ENCODE measurements at places on chromosomes 2 and 18.

- no peak for DNase-seq
Measured at GRCh38 chr2:160482673-160483072, 10.9 kb downstream of the RBMS1 start.

DNA sequence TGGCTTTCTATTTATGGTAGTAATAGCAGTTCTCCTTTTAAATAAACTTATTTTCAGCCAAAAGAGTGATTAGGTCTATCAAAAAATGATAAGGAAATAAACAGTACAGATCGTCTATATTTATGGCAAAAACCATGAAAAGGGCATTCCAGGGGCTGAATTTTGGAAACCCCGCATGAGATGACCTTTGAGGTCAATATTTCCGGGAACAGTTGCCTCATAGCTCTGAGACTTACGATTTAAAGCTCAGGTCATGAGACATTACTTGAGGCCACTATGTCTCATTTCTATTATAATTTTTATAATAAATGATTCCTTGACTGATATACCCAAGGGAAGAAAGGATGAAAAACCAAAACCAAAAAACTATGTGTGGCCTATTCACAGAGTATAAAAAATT is 101.1 kb downstream of the LDLRAD4 start:
- DNase-seq, result no peak

DNA sequence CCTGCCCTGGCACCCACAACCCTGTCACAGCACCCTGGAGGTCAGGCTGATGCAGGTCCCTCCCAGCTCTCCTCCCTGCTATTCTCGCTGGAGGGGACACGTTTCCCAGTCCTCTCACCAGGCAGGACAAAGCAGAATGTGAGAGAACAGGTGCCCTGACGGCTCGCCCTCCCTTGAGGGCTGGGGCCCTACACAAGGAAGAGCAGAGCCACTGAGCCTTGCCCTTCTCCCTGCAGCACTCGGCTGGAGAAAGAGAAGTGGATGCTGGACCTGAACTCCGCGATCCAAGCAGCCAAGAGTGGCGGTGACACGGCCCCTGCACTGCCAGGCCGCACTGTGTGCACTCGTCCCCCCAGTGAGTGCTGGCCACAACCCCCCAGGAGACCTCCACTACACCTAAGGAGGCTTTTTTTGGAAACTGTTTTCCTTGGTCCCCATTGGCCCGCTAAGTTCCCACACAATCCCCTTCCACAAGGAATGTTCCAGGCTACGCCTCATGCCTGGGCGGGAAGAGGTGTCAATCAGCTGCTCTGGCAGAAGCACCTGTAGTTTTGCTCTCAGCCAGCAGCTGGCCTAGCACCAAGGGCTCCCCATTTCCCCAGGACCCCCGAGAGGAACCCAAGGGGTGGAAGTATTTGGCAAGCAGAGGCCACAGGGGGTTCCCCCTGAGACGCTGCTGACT is 17.4 kb downstream of the STK25 start:
- DNase-seq, result no peak

DNA sequence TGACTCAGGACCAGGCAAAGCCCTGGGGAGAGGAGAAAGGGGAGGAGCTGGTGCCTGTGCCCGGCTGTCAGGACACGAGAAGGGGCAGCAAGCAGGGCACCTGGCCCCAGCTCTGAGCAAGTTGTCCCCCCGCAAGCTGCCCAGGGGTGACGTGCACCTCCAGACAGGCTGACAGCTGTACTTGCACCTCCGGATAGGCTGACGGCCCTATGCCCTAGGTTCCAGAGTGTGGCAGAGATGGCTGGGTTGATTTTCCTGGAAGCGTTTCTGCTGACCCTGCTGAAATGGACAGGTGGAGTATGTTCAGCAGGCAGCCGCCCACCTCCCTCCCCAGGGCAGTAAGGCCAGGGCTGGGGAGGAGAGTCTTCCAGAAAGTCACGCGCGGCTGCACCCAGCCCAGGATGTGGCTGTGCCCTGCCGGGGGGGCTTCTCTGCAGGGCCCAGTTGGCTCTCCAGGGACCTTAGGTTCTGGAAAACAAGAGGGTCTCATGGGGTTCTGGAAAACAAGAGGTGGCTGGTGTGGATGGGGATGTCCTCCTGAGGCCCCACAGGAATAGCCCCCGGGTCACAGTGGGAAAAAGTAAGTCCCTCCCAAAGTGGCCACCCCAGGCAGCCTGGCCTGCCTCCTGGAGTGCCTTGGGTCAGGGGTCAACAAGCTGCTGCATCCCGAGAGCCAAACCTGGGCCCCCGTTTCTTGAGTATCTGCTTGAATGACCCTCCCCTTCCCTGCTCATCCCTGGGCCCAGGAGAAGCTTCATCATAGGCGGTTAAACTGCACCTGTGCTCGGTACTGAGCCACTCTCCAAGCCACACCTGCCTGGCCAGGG is 71.4 kb upstream of the OTOS start:
- DNase-seq, result no peak

DNA sequence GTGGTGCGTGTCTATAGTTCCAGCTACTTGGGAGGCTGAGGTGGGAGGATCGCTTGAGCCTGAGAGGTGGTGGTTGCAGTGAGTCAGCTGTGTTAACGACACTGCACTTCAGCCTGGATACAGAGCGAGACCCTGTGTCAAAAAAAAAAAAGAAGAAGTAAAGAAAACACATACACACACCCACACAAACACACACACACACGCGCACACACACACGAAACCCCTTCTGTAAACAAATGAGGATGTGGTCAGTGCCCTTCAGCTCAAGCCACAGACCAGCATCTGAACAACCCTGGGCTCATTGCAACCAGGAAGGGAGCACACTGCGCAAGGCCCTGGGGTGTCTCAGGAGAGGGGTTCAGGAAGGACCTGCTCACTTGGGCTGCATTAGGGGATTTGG is 47.9 kb upstream of the KCNF1 start:
- no peak for DNase-seq

DNA sequence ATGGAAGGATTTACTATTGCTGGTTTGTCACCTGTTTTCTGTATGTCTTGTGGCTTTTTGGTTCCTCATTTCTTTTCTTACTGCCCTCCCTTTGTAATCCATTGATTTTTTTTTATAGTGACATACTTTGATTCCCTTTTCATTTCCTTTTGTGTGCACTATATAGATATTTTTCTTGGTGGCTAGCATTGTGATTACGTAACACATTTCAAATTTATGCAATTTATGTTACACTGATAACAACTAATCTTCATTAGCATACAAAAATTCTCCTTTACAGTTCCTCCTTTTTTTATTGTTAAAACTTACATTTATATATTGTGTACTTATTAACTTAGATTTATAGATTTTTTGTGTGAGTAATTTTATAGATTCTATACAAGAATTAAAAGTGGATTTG is 80.6 kb downstream of the OTX1 start:
- no peak for DNase-seq

DNA sequence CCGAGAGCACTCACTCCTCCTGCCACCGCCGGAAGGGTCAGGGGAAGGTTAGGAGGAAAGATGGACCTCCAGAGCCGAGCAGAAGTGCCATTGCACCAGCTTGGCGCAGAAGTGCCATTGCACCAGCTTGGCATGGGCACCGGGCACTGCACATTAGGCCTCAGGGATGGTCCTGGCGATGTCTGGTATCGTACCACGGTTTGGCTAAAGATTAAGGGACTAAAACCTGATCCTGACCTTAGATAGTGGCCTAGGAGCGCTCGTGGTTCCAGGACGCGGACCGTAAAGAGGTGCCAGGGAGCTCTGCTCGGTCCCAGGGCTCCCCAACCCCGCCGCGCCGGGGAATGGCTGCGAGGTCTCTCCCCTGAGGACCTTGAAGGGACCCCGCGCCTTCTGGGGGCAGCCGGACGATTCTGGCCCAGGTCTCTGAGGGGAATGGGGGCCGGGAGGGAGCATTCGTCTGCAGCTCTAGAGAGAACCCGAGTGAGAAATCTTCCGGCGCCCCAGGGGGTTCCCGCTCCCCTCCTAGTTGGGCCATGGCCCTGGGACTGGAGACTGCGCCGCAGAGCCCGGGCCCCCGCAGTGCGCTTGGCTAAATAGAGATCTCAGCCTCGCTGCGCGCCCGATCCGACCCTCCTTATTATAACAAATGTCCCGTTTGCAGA is 1.8 kb downstream of the PAX8 start:
- DNase-seq, result no peak

GRCh38 chr2:189318761-189319160 is 122.5 kb upstream of the WDR75 start:
- no peak for DNase-seq

- no peak for DNase-seq
Measured at GRCh38 chr2:100624536-100624935, 61.7 kb downstream of the PDCL3 start.

DNA sequence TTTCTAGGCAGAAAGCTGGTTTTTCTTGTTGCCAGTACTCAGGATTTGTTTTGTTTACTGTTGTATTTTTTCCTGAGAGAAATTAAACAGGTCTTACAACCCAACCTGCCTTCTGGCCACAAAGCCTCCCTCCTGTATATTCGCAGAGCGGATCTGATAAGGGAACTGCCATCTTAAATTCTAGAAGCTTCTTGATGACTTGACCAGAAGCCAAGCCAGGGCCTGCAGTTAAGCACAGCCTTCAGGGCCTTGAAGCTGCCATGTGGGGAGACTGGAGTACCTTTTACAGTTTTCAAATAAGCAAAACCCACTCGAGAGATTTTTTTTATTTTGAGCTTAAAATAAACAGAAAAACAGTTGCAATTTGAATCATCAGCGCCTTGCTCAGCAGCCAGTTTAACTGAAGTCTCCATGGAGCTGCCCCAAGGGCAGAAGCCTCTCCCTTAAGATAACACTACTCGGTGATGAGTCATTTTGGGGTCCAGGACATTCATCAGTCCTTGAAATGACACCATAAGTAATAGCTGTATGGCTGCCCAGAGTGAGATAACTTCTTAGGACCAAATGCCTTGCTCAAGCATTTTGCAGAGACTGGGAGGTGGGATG is 51.5 kb upstream of the PHLPP1 start:
- peak; percentile 80 for DNase-seq

DNA sequence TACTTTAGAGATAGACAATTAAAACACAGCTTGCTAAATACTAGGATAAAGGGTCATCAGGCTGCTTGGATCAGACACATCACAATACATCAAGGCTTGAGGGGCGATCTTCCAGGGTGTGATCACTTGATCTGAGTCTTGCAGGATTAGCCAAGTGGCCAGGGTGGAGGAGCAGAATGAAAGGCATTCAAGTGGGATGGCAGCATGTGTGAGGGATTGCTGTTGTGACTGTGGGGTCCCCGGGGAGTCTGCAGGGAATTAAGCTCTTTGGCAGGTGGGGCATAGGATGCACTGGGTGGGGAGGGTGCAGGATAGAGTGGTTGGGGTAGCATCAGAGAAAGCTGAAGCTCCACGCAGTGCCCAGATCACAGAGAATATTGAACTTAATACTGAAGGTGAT is 58.0 kb upstream of the TMEM163 start:
- no peak for DNase-seq

DNA sequence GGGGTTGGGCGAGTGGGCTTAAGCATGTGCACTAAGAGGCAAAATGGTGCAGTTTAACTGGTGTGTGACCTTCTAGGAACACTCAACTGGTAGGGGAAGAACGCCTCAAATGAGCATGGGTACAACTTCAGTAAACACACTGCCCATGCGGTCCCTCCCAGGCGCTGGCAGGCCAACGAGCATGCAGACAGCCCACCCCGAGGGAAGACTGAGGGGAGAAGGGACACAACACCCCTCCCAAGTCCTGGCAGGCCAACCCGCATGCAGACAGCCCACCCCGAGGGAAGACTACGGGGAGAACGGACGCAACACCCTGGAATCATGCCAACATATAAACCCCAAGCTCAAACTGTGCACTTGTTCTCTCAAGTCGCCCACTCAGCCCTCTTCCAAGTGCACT is 456.0 kb downstream of the FBXO15 start:
- DNase-seq, result no peak

GRCh38 chr2:133241224-133241571 is 327.1 kb downstream of the NCKAP5 start:
- no peak for DNase-seq

GRCh38 chr18:42882122-42882521 is 233.4 kb downstream of the RIT2 start:
- no peak for DNase-seq

DNA sequence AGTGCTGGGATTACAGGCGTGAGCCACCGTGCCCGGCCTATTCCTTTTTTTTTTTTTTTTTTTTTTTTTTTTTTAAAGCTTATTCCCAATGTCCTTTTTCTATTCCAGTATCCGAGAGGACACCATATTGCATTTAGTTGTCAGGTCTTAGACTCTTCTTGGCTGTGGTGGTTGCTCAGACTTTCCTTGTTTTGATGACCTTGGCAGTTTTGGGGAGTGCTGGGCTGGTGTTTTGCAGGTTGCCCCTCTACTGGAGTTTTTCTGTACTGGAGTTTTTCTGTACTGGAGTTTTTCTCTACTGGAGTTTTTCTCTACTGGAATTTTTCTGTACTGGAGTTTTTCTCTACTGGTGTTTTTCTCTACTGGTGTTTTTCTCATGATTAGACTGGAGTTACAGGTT is 149.2 kb downstream of the TANC1 start:
- no peak for DNase-seq

- DNase-seq, result no peak
Measured at GRCh38 chr2:239910851-239911640, 114.1 kb downstream of the NDUFA10 start.

GRCh38 chr2:136117909-136118818 is at the start of gene CXCR4:
Gene CXCR4 (minus strand): TSS chr2:136118149. CDS start chr2:136118060, 89 bp downstream.
- peak; percentile 58 for DNase-seq

GRCh38 chr2:190465060-190465459 is 56.9 kb downstream of the MFSD6 start:
- DNase-seq, result no peak

DNA sequence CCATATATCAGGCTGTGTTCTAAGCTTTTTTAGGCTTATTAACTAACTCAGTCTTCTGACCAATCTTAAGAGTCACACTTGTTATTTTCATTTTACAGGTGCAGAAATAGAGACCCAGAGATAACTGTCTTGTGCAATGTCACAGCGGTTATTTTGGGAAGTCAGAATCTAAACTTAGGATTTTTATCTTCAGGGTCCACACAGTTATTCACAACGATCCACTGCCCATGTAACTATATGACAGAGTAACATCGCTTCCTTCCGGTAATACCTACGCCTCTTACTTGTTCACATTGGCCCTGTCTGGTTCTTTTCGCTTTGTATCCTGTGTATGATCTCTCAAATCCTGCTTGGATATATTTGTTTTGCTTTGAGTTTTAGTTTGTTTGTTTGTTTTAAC is 631.7 kb downstream of the LRP1B start:
- no peak for DNase-seq

DNA sequence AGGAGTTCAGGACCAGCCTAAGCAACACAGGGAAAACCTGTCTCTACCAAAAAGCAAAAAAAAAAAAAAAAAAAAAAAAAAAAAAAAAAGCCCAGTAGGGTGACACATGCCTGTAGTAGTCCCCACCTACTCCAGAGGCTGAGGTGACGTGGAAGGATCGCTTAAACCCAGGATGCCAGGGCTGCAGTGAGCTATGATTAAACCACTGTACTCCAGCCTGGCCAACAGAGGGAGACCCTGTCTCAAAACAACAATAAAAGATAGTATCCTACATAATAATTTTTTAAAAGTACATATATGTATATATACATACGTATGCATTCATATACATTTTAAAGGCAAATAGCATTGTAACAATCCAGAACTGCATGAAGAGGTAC is 51.7 kb downstream of the SOS1 start:
- no peak for DNase-seq

All from PC-3 (cell line).